Activated naive CD4-positive, alpha-beta T cell treated with Interleukin-2 at 50 U/mL for 16 hours (primary cell): ENCODE measurements at places on chromosomes 11 and 22.

DNA sequence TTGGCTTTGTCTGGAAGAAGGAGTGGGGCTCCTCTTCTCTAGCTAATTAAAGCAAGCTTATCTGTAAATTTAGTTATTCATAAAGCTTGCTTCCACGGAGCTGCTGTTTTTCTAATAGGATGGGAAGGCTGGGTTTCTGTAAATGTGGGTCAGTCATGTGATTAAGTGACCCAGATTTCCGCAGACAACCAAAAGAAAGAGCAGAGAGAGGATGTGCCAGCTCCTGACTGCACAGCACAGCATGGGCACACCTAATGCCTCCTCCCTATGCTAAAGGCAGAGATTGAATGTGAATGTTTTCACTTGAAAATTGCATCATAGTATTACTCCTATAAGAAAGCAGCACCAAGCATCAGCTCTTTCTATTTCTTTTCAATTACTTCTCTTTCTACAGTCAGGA is 160.2 kb downstream of the FAT3 start:
- DNase-seq: no peak

- no peak for DNase-seq
Observed at GRCh38 chr22:19547620-19548019, 23.4 kb upstream of the CLDN5 start.

- no peak for DNase-seq
Observed at GRCh38 chr11:116311206-116311605, 461.6 kb downstream of the BUD13 start.

GRCh38 chr22:39994041-39994565 is 651 bp upstream of the FAM83F start:
- DNase-seq: peak; percentile 45

GRCh38 chr22:30603801-30604200 is 3.2 kb upstream of the TCN2 start:
- DNase-seq: no peak

GRCh38 chr22:40024201-40025061 is 29.7 kb downstream of the FAM83F start:
- peak; percentile 65 for DNase-seq

- no peak for DNase-seq
Observed at GRCh38 chr11:27688076-27688475, 12.2 kb downstream of the BDNF start.

DNA sequence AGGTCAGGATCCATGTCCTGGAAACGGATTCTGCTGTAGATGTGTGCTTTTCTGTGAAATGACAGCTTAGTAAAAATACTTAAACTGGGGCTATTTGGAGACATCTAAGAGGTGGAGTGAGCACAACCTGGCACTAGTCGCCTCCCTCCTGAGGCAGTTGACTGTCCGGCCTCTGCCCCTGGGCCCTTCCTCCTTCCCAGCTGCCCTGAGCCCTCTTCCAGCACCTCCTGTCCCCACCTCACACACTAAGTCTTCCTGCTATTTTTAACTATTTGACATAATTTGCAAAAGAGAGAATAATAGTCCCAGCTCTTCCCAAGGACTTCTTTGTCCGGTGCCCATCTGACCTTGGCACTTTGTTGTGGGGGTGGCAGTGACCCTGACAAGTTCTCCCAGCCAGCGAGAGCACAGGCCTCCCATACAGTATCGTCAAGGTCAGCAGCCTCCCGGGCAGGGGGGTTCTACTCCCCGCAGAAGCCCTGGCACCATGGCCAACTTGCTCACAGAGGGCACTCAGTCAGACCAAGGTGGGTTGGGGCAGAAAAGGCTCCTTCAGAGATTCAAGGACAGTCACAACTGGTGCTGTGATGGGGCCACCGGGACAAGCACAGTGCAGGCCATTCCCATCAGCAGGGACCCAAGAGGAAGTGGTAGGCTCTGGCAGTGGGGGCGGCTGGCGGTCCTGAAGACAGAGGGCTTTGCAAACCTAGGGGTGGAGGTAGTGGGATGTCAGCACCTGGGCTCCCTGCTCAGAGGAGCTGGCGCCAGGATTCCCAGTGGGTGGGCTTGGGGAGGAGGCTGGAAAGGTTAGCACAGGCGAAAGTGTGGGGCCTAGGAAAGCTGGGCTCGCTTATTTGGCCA is 5.5 kb upstream of the NEAT1 start:
- DNase-seq: peak; percentile 27

- no peak for DNase-seq
Observed at GRCh38 chr11:44709281-44709562, 17.5 kb upstream of the TSPAN18 start.

- DNase-seq: no peak
Observed at GRCh38 chr11:122139595-122139866, 23.5 kb upstream of the BLID start.

- no peak for DNase-seq
Observed at GRCh38 chr11:68569357-68569756, 108.8 kb downstream of the PPP6R3 start.

- DNase-seq: no peak
Observed at GRCh38 chr11:30342736-30343166, 19.8 kb downstream of the ARL14EP start.

- peak; percentile 12 for DNase-seq
Observed at GRCh38 chr11:96254087-96254486, 88.9 kb downstream of the MAML2 start.

DNA sequence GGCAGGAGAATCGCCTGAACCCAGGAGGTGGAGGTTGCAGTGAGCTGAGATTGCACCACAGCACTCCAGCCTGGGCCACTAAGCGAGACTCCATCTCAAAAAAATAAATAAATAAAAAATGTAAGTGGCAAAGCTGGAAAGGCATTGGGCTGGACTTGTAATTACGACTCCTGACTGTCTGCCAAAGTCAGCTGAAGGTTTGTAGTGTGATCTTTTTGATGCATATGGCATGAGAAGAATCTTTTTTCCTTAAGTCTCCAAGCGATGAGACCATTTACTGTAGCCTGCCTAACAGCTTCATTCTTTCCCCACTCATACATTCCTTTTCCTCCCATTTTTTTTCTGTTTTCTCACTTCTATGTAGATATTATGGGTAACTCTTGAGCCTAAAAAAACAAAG is 24.8 kb downstream of the CTNND1 start:
- DNase-seq: no peak

- peak; percentile 65 for DNase-seq
Observed at GRCh38 chr11:12207384-12208150, 97.2 kb downstream of the MICAL2 start.

DNA sequence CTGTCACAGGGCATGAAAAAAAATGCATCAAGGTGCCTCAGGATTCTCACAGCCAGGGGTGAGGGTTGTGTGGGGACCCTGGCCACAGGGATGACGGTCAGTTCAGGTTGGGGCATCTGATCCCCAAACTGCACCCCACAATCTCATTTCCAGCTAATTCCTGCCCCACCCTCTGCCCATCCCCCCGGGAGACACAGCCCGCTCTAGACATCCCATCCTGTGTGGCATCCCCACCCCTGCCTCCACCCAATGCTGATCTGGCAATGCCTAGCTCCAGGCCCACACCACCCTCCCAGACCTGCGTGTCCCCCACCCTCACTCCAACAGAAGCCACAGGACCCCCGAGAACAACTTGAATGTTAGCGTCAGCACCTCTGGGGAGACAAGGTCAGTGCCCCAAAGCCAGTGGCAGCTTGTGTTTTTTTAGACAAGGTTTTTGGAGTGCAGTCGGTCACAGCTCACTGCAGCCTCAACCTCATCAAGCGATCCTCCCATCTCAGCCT is 25.3 kb downstream of the TSPAN4 start:
- DNase-seq: no peak

DNA sequence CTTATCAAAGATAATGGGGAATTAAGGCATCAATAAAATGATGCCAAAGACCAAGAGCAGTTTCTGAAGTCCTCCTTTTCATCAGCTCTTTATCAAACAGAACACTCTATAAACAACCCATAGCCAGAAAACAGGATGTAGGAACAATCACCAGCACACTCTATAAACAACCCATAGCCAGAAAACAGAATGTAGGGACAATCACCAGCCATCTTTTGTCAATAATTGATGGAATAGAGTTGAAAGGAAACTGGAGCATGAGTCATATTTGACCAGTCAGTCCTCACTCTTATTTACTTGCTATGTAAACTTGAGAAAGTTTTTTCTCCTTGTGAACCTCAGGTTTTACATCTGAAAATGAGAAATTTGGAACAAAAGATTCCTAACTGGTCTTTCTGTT is 10.0 kb downstream of the MS4A2 start:
- DNase-seq: no peak

DNA sequence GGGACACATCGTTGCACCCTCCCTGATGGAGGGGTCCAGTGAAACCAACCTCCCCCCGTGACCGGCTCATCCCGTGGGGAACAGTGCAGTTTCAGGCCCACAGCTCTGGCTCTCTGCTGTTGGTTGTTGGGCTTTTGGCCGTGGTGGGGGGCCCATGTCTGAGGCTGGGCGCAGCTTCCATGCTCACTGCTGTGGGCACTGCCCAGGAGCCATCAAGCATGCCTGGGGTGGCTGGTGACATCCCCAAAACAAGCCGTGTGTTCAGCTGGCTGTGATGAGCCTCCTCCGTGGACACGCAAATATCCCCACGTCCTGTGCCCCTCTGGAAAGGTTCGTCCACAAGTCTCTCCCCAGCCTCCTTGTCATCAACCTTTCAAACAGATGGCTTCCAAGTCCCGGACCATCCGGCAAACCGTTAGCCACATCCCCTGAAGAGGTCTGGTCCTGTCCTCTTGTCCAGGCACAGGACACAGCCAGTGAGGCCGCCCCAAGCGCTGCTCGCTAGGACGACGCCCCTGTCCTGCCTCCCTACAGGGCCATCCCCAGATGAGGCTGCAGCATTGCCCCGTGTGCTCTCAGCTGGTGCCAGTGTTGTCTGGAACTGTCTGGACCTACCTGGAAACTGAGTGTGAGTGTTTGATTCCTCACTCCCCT is 29.4 kb upstream of the BRSK2 start:
- no peak for DNase-seq

GRCh38 chr11:134062265-134063123 is 6.4 kb upstream of the JAM3 start:
- DNase-seq: no peak

GRCh38 chr11:27111896-27112295 is 71.3 kb downstream of the BBOX1 start:
- no peak for DNase-seq

DNA sequence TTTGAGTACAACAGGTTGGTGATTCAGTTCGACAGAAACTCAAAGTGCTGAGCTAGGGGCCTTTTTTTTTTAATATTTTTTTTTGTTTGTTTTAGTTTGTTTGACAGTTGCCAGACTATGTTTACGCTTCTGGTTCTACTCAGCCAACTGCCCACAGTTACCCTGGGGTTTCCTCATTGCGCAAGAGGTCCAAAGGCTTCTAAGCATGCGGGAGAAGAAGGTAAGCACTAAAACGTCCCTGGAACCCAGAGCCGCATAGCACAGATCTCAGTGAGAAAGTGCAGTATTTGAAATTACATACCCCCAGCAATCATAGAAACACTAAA is 649 bp downstream of the PRRG4 start:
- no peak for DNase-seq

GRCh38 chr11:127017482-127017881 is 16.9 kb upstream of the KIRREL3 start:
- no peak for DNase-seq

GRCh38 chr11:63608353-63609345 is 5.6 kb downstream of the PLAAT3 start:
- no peak for DNase-seq

DNA sequence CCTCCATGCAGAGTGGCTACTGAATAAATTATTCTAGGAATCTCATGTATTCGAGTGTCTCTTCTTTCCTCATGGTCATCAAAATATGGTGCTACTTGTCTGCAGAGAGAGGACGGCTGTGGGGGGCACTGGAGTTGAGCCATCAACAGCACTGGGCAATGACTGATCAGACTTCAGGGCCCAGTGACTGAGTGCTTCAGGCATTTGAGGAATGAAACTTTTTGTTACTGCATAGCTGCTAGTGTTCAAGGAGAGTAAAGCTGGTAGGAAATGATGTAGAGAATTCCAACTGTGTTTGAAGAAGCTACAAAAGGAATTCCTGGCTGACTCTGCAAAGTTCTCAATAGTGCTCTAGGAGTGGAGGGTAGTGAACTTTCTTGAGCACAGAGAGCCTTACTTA is 277.7 kb downstream of the CADM1 start:
- no peak for DNase-seq

GRCh38 chr11:115525531-115526006 is 21.4 kb upstream of the CADM1 start:
- no peak for DNase-seq

GRCh38 chr11:130022799-130023198 is 20.2 kb upstream of the PRDM10 start:
- no peak for DNase-seq

DNA sequence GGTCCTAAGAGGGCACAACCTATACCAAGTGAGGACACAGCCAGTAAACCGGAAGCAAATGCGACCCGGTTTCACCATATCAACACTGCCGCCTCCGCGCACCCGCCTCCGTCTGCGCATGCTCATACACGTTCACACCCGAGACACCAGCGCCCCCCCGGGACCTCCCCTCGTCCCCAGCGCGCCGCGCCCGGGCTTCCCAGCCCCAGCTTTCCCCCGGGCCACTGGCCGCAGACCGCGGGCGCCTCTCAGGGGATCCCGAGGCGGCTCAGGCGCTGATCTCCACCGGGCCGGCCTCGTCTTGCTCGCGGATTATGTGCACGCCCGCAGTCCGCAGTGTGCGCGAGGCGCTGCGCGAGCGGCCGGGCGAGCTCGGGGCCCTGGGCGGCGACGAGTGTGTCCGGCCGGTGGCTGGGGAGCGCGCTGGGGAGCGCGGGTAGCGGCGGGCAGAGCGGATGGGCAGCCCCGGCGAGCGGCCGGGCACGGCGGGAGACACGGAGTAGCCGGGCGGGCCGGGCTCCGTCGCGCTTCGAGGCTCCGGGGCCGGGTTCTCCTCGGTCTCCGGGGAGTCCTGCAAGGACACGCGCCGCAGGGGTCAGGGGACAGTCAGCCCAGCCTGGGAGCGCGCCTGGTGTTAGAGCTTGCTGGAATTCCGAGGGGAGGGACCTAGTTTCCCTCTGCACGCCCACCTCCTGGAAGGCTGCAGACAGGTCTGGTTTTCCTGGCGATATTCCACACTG is 2.0 kb downstream of the HEPN1 start:
- peak; percentile 74 for DNase-seq
